ENCODE measurements at places on chromosomes 4 and X. TPM values are rescaled to one million over a fixed set of nuclear protein-coding genes. Genes with fewer than 3 reads are reported as not detected.

Gene HSFX2
- total RNA-seq, result 0.36 TPM

Gene MAP3K15
- total RNA-seq, result not detected

Gene NDNF
- 0.36 TPM for total RNA-seq

Gene SPACA5
- total RNA-seq, result not detected

Gene AMTN
- not detected for total RNA-seq

Gene GAGE12F
- total RNA-seq, result not detected
